ENCODE measurements at places on chromosomes 11 and 22. TPM values are rescaled to one million over a fixed set of nuclear protein-coding genes. Genes with fewer than 3 reads are reported as not detected.

TMEM45B gene
- 1.5 TPM for total RNA-seq

- no peaks in the 10 kb centered on the region for H3K36me3 ChIP-seq
- peaks cover 16% of the 10 kb centered on the region for H3K4me1 ChIP-seq
- DNase-seq = no peak
- H3K4me3 ChIP-seq = no peak overlapping the region
- peaks cover 37% of the 10 kb centered on the region for H3K27me3 ChIP-seq
Observed at GRCh38 chr22:50139843-50140415, 30.6 kb upstream of the PANX2 start.

GRCh38 chr11:1473011-1473628, 13.5 kb downstream of the MOB2 start:
- H3K36me3 ChIP-seq = peaks cover 17% of the 10 kb centered on the region
- H3K4me3 ChIP-seq = no peak overlapping the region
- H3K27me3 ChIP-seq = no peaks in the 10 kb centered on the region
- H3K27ac ChIP-seq = no peak overlapping the region

FLRT1 gene
- total RNA-seq = 0.24 TPM

DNA sequence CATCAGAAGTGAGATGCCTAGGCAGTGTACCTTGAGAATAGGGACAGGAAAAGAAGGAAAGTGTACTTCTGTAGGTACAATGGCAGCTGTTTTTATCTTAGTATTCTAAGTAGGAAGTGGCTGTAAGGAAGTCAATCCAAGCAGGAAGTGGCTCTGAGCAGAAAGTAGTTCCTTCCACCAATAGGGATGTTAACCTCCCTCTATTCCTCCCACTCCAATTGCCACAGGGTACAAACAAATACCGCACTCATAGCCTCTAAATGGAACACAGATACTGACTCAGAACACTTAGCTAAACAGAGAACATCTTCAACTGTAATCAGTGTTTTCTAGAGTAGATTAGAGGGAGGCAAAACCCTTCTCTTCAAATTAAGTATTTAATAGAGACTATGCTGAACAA, 10.6 kb downstream of the LRRC55 start:
- peaks cover 14% of the 10 kb centered on the region for H3K27me3 ChIP-seq
- no peaks in the 10 kb centered on the region for H3K4me1 ChIP-seq
- DNase-seq = no peak
- H3K27ac ChIP-seq = no peak overlapping the region

PRG3 gene
- total RNA-seq = not detected

GRCh38 chr11:114122686-114123085, 63.2 kb downstream of the ZBTB16 start:
- DNase-seq = no peak
- H3K4me3 ChIP-seq = no peak overlapping the region
- no peaks in the 10 kb centered on the region for H3K27me3 ChIP-seq
- peaks cover 11% of the 10 kb centered on the region for H3K4me1 ChIP-seq
- no peak overlapping the region for H3K27ac ChIP-seq
- peaks cover 15% of the 10 kb centered on the region for H3K36me3 ChIP-seq

OR51Q1 gene
- total RNA-seq = not detected

- H3K4me1 ChIP-seq = no peaks in the 10 kb centered on the region
- H3K36me3 ChIP-seq = no peaks in the 10 kb centered on the region
- H3K27ac ChIP-seq = no peak overlapping the region
- no peak overlapping the region for H3K4me3 ChIP-seq
Observed at GRCh38 chr22:19593991-19594569, 69.9 kb upstream of the CLDN5 start.

GRCh38 chr11:94766713-94767206, 1.4 kb upstream of the AMOTL1 start:
- no peak for DNase-seq
- no peak overlapping the region for H3K27ac ChIP-seq
- H3K36me3 ChIP-seq = no peaks in the 10 kb centered on the region
- peaks cover 8% of the 10 kb centered on the region for H3K27me3 ChIP-seq

GRCh38 chr11:8213376-8213775, 44.6 kb upstream of the RIC3 start:
- peaks cover 37% of the 10 kb centered on the region for H3K27me3 ChIP-seq
- no peak overlapping the region for H3K27ac ChIP-seq

- no peaks in the 10 kb centered on the region for H3K36me3 ChIP-seq
- DNase-seq = no peak
- H3K4me3 ChIP-seq = no peak overlapping the region
- no peaks in the 10 kb centered on the region for H3K27me3 ChIP-seq
- H3K4me1 ChIP-seq = peaks cover 2% of the 10 kb centered on the region
Observed at GRCh38 chr11:127624306-127624856, 623.8 kb upstream of the KIRREL3 start.

PRPF19 gene
- total RNA-seq = 102 TPM

- no peaks in the 10 kb centered on the region for H3K36me3 ChIP-seq
- no peak overlapping the region for H3K4me3 ChIP-seq
Observed at GRCh38 chr22:27401321-27401720, 400.2 kb downstream of the MN1 start.

GRCh38 chr11:12050470-12051286, 42.3 kb upstream of the DKK3 start:
- no peak overlapping the region for H3K4me3 ChIP-seq
- H3K4me1 ChIP-seq = no peaks in the 10 kb centered on the region

KCNK4 gene
- total RNA-seq = not detected

- no peak for DNase-seq
- H3K27me3 ChIP-seq = no peaks in the 10 kb centered on the region
- peaks cover 12% of the 10 kb centered on the region for H3K36me3 ChIP-seq
- peak overlapping the region; percentile 99 for H3K27ac ChIP-seq
- H3K4me1 ChIP-seq = peaks cover 39% of the 10 kb centered on the region
- peak overlapping the region; percentile 98 for H3K4me3 ChIP-seq
Observed at GRCh38 chr11:66619080-66619554, 2.7 kb downstream of the RBM14 start.

ZNF70 gene
- 8.9 TPM for total RNA-seq

- no peak overlapping the region for H3K4me3 ChIP-seq
- peaks cover 40% of the 10 kb centered on the region for H3K4me1 ChIP-seq
- H3K27ac ChIP-seq = peak overlapping the region; percentile 45
- DNase-seq = no peak
- no peaks in the 10 kb centered on the region for H3K36me3 ChIP-seq
Observed at GRCh38 chr11:117820516-117820915, 4.0 kb downstream of the FXYD2 start.

- DNase-seq = no peak
- no peaks in the 10 kb centered on the region for H3K27me3 ChIP-seq
- H3K4me3 ChIP-seq = no peak overlapping the region
- H3K27ac ChIP-seq = no peak overlapping the region
Observed at GRCh38 chr11:120334332-120334731, 1.9 kb upstream of the ARHGEF12 start.

GRCh38 chr11:104061853-104062521, 25.5 kb downstream of the DDI1 start:
- DNase-seq = no peak
- H3K4me1 ChIP-seq = no peaks in the 10 kb centered on the region
- H3K27me3 ChIP-seq = no peaks in the 10 kb centered on the region

- DNase-seq = no peak
- no peaks in the 10 kb centered on the region for H3K36me3 ChIP-seq
- H3K27ac ChIP-seq = no peak overlapping the region
- no peak overlapping the region for H3K4me3 ChIP-seq
Observed at GRCh38 chr11:22832315-22833015, 2.9 kb upstream of the SVIP start.

DNA sequence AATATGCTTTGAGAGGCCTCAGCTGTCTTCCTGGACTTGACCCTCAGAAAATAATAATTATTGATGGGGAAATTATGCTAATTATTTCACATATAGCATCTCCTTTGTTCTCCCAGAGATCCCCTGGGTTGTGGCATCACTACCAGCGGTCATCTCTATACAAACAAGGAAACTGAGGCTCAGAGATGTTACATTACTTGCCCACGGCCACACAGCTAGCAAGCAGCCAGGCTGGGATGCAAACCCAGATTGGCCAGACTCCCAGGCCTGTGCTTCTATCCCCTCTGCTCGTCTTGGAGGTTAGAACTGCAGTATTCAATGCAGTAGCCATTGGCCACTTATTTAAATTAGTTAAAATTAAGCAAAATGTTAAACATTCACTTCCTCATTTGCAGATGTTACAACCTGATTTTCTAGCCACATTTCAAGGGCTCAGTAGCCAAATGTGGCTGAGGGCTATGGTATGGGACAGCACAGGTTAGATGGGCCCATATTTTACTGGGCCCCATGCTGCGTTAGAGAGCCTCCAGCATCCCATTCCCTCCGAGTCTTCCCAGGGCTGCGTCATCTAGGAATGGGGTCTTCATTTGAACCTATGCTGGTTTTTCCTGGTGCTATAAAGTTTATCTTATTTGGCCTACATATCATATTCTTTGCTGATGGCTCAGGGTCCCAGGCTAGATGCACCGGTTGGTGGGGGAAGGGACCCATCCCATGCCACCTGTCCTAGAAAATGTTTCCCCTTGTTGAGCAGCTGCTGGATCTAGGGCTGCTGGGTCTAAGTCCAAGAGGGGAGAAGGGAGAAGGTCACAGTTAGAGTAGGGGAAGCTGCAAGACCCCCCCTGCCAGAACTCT, 2.2 kb downstream of the SLC35C1 start:
- H3K27ac ChIP-seq = no peak overlapping the region
- peaks cover 14% of the 10 kb centered on the region for H3K27me3 ChIP-seq
- no peak for DNase-seq
- peaks cover 5% of the 10 kb centered on the region for H3K36me3 ChIP-seq
- H3K4me3 ChIP-seq = peak overlapping the region; percentile 90

TTLL1 gene
- total RNA-seq = 11.9 TPM

- peaks cover 2% of the 10 kb centered on the region for H3K36me3 ChIP-seq
- no peak for DNase-seq
- H3K4me3 ChIP-seq = no peak overlapping the region
- H3K4me1 ChIP-seq = peaks cover 14% of the 10 kb centered on the region
- H3K27me3 ChIP-seq = no peaks in the 10 kb centered on the region
Observed at GRCh38 chr22:28951969-28952521, 68.7 kb downstream of the ZNRF3 start.

DNA sequence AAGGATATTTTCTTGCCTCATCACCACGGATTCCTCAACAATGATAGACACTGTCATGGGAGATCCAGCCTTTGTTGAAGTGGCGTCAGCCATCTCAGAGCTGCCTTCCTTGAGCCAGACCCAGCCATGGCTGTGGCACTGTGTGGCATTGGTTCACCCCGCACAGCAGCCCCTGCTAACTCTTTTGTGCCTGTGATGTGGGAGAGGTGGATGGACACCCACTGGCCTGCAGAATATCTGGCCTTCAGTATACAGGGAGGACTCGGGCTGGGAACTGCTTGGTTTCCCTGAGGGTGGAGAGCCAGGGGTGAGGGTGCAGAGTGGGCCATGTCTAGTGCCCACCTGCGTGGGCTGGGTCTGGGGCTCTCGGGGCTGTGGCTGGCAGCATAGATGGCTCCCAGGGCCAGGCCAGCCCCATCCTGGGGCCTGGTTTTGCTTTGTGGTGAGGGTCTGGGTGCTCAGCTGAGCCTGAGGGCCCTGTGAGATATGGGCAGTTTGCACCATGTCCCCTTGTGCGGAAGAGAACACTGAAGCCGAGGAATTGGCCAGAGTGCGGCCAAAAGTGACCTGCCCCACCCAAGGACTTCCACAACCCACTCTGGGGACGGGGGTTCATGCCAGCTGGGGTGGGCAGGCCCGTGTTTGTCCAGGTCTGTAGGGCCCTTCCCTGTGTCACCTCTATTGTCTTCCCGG, 6.1 kb downstream of the CLDN5 start:
- peaks cover 20% of the 10 kb centered on the region for H3K27me3 ChIP-seq
- DNase-seq = no peak
- H3K4me1 ChIP-seq = no peaks in the 10 kb centered on the region
- no peak overlapping the region for H3K4me3 ChIP-seq

DNA sequence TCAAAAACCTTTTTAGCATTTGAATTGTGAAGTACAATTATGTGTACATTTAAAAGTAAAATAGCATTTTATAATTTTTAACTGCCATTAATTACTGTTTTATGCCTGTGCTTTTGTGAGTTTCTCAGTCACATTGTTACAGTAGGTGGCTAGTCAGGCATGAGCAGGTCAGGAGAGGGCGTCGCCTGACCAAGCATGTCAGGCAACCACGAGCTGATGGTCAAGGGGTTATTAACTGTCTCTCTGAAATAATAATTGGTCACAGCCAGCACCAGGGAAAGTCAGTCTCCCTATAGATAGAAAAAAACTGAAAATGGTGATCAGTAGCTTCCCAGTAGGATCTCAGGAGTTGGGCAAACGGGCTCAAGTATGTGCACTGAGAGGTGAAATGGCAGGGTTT, 19.4 kb upstream of the CCDC81 start:
- DNase-seq = no peak
- H3K4me1 ChIP-seq = peaks cover 13% of the 10 kb centered on the region
- no peak overlapping the region for H3K4me3 ChIP-seq
- H3K27me3 ChIP-seq = peaks cover 2% of the 10 kb centered on the region
- H3K36me3 ChIP-seq = peaks cover 2% of the 10 kb centered on the region

MMP13 gene
- not detected for total RNA-seq

DNA sequence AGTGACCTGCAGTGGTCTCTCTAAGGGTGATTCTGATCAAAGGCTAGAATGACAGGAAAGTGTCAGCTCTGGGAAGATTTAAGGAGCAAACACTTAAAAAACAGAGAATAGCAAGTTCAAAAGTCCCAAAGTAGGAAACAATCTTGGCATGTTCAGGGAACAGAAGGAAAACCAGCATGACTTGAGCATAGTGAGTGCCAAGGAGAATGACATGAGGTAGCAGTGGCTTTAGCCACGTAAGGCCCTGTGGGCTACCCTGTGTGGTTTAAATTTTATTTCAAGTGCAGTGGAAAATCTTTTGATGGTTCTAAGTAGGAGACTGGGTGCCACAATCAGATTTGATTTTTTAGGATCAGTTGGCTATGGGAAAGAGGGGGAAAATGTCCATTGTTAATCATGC, 149.4 kb downstream of the WNT11 start:
- no peaks in the 10 kb centered on the region for H3K27me3 ChIP-seq
- H3K36me3 ChIP-seq = peaks cover 29% of the 10 kb centered on the region
- peaks cover 3% of the 10 kb centered on the region for H3K4me1 ChIP-seq
- H3K27ac ChIP-seq = no peak overlapping the region

SLC5A1 gene
- total RNA-seq = not detected

MPPED2 gene
- 25.9 TPM for total RNA-seq

DNA sequence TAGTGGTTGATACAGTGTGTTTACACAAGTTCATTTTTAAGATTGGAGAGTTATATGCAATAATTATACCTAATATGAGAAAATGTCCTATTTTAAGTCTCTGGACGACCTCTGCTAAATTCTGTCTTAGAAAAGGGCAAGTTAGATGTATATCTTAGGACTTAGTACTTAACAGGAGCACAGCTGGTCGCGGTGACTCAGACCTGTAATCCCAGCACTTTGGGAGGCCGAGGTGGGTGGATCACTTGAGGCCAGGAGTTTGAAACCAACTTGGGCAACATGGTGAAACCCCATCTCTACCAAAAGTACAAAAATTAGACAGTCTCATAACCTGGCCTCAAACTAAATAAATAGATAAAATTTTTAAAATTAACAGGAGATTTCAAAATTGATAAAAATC, 27.2 kb downstream of the BSX start:
- no peaks in the 10 kb centered on the region for H3K4me1 ChIP-seq
- H3K27me3 ChIP-seq = peaks cover 4% of the 10 kb centered on the region
- no peaks in the 10 kb centered on the region for H3K36me3 ChIP-seq
- H3K27ac ChIP-seq = no peak overlapping the region

RAPSN gene
- 0.42 TPM for total RNA-seq

POTEH gene
- not detected for total RNA-seq

GRCh38 chr11:120137611-120138521, at the start of gene TRIM29:
Gene TRIM29 (minus strand): TSS chr11:120138113. CDS start chr11:120138031, 82 bp downstream.
- H3K27me3 ChIP-seq = peaks cover 26% of the 10 kb centered on the region
- H3K27ac ChIP-seq = no peak within 1 kb of the TSS
- H3K4me1 ChIP-seq = peaks cover 2% of the 10 kb centered on the region

Measured in progenitor cell of endocrine pancreas (in vitro differentiated cells).